NCI-H2107 (cell line): ENCODE measurements at places on chromosomes 13 and 19.

GRCh38 chr19:44892932-44893331, 1.9 kb downstream of the TOMM40 start:
- DNase-seq: no peak

- no peak for DNase-seq
Measured at GRCh38 chr13:93547886-93548285, 321.3 kb downstream of the GPC6 start.

DNA sequence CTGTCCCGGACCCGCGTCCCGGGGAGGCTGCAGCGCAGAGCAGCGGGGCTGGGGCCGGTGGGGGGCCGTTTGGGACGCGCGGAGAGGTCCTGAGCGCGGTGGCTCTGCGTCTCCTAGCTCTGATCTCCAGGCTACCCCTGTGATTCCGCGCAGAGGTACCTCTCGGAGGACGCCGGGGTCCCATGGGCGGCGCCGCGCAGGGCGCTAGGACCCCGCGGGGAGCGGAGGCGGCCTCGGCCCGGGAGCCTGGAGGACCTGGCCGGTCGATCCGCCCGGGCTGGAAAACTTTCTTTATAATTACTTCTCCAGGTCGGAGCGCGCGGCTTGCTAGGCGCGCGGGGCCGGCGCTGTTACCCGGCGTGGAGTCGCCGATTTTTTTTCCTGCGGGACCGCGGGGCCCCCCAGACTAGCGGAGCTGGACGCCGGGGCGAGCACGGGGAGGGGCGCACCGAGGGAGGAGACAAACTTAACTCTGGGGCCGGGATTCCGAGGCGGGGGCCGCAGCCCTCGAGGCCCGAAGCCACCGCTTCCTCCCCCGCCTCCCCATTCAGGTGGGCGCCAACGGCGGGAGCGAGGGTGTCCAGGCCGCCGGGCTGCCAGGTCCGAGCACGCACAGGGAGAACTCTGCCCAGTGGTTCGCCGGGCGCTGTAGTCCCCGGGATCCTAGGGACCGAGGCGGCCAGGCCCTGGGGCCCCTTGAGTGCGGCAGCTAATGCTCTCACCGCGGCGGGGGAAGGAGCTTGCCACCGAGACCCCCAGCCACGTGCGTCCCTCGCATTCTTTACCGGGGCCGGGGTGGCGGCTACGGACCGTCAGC, 848 bp upstream of the CEBPA start:
- no peak for DNase-seq

GRCh38 chr19:15118248-15118647, 11.0 kb downstream of the SYDE1 start:
- no peak for DNase-seq

DNA sequence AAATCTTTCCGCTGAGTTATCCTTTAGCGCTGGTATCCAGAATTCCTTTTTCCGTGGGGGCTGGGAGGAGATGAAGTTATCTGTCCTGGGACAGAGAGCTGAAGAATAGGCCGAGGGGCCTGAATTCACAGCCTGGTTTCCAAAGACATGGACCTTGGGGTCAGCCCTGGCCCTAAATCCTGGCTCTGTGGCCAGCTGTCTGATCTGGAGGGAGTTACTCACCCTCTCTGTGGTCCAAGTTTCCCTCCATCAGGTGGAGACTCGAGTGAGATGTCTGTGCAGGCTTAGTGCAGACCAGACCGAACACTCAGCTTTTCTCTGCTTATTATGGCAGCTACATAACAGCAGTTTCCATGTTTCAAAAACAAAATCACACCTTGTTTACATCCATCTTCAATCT, 59.6 kb downstream of the CDADC1 start:
- no peak for DNase-seq

DNA sequence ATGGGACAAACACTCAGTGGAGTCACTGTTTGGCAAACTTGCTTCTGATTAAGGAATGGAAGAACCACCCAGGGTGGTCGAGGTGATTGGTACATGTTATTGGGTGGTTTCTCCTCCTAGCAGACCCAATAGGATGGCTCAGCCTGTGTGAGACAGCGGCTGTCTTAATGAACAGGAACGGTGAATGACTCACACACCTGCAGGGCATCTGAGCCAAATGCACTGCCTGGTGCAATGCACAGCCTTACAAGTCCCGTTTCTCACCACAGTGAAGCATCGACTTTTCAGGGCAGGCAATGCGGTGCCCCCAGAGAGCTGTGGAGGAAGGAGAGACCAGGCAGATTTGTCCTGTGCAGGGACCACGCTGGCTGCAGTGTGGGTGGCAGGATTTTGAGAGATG, 238.5 kb downstream of the FGF9 start:
- no peak for DNase-seq

GRCh38 chr19:28744943-28745342, 468.0 kb downstream of the UQCRFS1 start:
- no peak for DNase-seq

DNA sequence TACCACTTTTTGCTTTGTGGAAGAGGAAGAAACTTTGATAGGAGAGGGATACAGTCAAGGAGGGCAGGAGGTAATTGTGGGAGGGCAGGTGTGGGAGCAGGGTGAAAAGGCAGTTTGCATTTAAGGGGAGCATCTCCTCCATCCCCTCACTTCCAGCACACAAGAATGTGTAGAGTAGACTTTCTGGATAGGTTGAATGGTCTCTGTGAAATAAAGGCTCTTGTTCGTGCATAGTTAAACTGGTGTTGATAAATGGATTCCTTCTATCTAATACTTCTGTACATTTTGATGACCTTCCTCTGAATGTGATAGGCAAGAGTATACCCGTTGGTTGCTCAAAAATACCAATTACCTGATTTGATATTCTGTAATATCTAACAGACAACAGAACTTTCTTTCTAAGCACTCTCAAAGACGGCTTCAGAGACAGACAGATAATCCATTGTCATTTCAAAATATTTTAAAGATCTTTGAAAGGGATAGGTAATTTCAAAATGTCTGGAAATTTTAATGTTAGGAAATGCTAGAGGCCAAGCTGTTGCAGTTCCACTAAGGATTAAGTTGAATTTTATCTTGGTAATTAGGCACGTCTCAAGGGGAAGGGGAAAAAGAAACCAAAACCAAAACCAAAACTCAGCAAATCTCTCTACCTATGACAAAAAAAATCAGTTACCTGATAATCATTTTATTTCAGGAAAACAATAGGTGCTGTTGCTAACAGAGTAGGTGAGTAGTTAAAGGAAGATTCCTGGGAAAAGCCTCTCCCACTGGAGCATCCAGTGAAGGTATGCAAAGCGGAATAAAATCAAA, 302.6 kb downstream of the COG6 start:
- DNase-seq: no peak

DNA sequence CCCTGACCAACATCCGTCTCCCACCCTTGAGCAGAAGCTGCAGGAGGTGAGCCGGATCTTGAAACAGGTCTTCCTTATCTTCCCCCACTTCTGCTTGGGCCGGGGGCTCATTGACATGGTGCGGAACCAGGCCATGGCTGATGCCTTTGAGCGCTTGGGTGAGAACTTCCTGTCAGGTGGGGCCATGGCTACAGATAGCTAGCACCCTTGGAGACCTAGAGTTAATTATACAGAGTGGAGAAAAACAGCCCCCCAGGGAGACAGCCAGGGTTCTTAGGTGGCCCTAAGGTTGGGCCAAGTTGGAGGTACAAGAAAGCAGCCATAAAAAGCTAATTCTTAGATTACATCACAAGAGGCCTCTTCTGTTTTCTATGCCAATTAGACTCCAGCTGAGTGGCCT, 8.9 kb upstream of the ARHGAP45 start:
- no peak for DNase-seq

- no peak for DNase-seq
Measured at GRCh38 chr19:5718037-5718578, 1.8 kb downstream of the LONP1 start.

- DNase-seq: no peak
Measured at GRCh38 chr13:109010912-109011311, 381.5 kb downstream of the MYO16 start.

DNA sequence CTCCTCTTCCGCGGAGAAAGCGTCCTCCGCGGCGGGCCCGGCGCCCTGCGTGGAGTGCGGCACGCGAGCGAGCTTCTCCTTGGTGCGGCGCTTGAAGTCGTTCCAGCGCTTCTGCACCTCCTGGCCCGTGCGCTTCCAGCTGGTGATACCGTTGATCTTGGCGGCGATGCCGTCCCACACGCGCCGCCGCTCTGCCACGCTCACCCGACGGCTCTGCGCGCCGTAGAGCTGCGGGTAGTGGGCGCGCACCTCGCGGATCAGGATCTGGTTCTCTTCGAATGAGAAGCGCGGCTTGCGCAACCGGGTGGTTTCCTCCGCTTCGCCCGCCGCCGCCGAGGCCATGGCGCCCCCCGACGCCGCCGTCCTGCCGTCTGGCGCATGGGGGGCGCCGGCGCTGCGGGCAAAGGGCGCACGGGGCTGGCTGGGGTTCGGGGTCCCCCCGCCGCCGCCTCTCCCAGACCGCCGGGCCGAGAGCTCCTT, 941 bp downstream of the MYPOP start:
- DNase-seq: no peak

DNA sequence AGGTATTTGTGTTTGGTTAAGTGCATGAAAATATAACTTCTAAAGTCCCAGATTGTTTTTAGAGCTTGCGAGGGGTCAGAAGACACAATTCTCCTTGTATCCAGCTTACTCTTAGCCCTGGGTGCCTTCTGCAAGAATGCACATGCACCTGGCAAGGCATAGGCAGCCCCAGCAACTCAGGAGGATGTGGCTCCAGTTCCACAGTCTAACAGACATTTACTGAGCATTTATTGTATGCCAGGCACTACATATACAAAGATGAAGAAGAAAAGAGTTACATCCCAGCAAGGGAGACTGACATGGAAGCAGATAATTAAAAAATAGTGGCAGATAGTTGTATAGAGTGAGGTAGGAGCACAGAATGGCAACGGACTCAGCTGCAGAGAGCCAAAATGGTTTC, 101.1 kb upstream of the FRY start:
- DNase-seq: no peak

- DNase-seq: no peak
Measured at GRCh38 chr19:50835785-50836542, 2.6 kb upstream of the KLK15 start.

GRCh38 chr19:4365341-4365740, 22.0 kb downstream of the MPND start:
- DNase-seq: no peak

GRCh38 chr13:50375792-50376191, 360.5 kb downstream of the KCNRG start:
- DNase-seq: no peak

DNA sequence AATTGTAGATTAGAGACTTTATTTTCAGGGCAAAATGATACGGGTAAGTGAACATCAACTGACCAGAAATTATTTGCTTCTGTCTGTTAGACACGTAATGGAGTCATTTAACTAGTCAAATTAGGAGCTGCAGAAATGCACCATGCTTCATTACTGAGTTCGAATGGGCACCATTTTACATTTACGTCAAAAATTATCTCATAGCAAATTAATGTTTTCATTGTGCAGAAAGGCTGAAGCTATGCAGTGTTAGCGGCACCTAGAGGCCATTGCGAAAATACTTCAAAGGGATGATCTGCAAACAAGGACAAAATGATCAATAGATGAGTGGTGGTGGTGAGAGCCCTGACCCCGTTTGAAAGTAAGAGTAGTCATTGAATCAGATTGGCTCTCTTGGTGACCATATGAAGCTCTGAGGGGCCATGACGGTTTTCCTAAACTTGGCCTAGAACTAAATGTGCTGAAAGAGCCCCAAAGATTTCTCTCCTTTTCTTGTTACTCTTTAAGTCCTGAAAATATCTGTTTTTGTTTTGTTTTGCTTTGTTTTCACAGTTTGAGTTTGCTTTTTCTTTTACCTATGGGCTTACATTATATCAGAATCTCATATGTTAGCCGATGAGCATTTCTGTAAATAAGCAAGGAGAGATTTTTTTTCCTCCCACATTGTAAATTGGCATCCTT, 277.9 kb downstream of the ZNF536 start:
- DNase-seq: no peak

DNA sequence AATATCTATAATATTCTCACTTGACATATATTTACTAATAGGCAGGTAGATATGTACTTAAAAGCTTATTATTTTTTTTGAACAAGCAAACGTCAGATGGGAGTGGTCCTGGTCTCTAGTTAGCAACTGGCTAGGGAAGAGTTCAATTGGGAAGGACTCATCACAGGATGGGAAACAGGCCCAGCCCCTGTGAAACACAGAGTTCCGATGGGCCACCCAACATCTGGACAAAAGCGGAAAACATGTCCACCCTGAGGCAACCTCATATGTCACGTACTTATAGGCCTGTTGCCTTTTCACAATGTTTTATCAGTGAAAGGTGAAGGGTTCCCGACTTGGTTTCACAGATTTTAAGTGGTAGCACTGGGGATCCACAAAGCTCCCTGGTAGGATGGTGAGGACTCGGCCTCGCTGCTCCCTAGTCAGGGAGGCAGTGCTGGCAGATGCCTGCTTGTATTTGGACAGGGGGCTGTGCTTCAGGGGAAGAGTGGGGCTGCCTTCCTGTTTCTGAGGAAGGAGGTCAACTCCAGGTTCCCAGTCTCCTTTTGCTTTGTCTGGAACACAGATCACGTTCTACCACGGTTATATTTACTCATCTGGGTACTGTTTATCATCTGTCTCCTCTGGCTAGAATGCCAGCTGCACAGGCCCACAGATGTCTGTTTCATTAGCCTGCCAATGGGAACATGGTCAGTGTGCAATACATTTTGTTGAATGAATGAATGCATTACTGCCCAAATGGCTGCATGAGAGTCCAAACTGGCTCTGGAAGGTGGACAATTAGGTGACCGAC, 49.4 kb upstream of the SLC15A1 start:
- no peak for DNase-seq

- no peak for DNase-seq
Measured at GRCh38 chr13:70849222-70849621, 741.0 kb upstream of the KLHL1 start.

DNA sequence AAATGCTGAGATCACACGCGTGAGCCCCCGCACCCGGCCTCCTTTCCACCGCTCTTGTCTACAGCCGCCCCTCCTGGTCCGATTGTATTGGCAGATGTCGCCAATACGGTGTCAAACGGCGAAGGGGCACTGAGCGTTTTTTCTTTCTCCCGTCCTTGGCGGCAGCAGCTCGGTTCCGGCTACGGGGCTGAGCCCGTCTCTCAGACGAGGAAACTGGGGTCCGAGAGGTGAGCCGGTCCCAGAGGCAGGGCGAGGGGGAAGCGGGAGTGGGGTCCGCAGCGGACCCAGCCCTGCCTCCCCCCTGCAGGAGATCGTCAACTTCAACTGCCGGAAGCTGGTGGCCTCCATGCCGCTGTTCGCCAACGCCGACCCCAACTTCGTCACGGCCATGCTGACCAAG, 20.4 kb downstream of the POLRMT start:
- no peak for DNase-seq
